ENCODE measurements at places on chromosomes 12 and 14. TPM values are rescaled to one million over a fixed set of nuclear protein-coding genes. Genes with fewer than 3 reads are reported as not detected.

GRCh38 chr14:67722293-67722692, 20.6 kb downstream of the RDH12 start:
- no peak overlapping the region for H3K27ac ChIP-seq
- H3K27me3 ChIP-seq = peaks cover 22% of the 10 kb centered on the region

DNA sequence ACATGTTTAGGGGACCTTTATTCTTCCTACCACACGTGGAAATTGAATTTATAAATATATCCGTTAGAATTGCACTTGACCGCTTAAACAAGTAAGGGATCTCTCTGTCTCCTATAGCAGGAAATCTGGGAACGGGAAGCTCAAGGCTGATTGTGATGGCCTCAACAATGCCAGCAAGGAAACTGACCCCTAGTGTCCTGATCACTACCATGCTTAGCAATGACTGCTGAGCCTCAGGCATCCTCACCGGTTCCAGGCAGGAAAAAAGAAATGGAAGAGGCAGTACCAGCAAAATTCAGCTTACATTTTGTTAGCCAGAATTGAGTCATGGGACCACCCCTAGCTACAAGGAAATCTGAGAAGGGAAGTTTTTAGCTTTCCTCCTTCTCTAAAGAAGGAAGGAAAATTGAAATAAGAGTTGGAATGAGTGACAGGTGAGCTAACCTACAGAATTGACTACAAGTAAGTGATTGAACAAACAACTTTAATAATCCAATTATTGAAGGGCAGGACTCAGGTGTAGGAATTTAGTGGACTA, 43.9 kb upstream of the AMN1 start:
- H3K4me3 ChIP-seq = no peak overlapping the region
- no peak for DNase-seq
- H3K27me3 ChIP-seq = no peaks in the 10 kb centered on the region
- H3K27ac ChIP-seq = no peak overlapping the region
- peaks cover 3% of the 10 kb centered on the region for H3K36me3 ChIP-seq
- H3K4me1 ChIP-seq = peaks cover 15% of the 10 kb centered on the region

A2ML1 gene
- not detected for total RNA-seq

GRCh38 chr12:65278576-65279368, at the start of gene MSRB3:
Gene MSRB3 (plus strand): TSS chr12:65278683. CDS start chr12:65308580, 29,897 bp downstream.
- no peaks in the 10 kb centered on the region for H3K4me1 ChIP-seq
- peak within 1 kb of the TSS; percentile 60 for H3K4me3 ChIP-seq
- H3K27ac ChIP-seq = no peak within 1 kb of the TSS

GRCh38 chr14:22497144-22497423, 91.9 kb downstream of the DAD1 start:
- peaks cover 82% of the 10 kb centered on the region for H3K36me3 ChIP-seq
- H3K27me3 ChIP-seq = no peaks in the 10 kb centered on the region
- H3K4me1 ChIP-seq = peaks cover 58% of the 10 kb centered on the region
- DNase-seq = no peak

- peak; percentile 37 for DNase-seq
- no peaks in the 10 kb centered on the region for H3K36me3 ChIP-seq
- no peak overlapping the region for H3K4me3 ChIP-seq
- peaks cover 2% of the 10 kb centered on the region for H3K27me3 ChIP-seq
- H3K27ac ChIP-seq = no peak overlapping the region
- no peaks in the 10 kb centered on the region for H3K4me1 ChIP-seq
Observed at GRCh38 chr14:90495357-90496276, 98.8 kb downstream of the CALM1 start.

DNA sequence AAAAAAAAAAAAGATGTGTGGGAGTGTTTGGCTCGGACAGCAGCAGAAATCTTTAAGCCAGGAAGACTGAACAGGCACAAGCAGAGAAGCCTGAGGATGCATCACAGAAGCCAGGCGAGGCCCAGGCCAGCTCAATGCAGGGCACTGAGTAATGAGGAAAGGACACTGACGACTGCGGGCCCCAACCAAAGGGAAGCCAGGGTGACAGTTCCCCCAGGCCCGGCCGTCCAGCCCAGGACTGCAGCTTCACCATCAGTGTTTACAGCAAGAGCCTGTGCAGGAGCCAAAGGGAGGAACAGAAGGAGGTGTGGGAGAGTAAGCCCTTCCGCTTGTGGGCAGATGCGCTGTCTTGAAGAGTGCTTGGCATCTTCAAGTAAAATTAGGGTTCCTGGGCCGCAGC, 205.3 kb upstream of the SFSWAP start:
- H3K4me3 ChIP-seq = no peak overlapping the region
- no peak overlapping the region for H3K27ac ChIP-seq
- H3K4me1 ChIP-seq = no peaks in the 10 kb centered on the region
- H3K36me3 ChIP-seq = no peaks in the 10 kb centered on the region
- H3K27me3 ChIP-seq = no peaks in the 10 kb centered on the region

DNA sequence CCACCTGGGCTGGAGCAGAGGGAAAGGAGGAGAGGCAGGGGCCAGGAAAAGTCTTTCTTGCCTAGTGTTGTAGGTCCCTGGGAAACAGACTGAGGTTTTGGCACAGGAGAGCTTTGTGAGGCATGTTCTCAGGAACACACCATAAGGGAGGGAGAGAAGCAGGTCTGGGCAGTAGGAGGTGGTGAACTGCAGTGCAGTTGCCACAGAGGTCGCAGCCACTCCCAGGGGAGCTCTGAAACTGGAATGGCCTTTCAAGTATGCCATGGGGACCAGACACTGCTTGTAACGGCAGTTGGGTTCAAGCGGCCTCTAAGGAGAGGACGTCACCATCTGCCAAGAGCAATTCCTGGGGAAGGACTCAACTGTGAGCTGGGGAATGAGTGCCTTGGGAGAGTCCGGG, 35.4 kb upstream of the NKX2-8 start:
- peaks cover 3% of the 10 kb centered on the region for H3K27me3 ChIP-seq
- no peak overlapping the region for H3K4me3 ChIP-seq
- DNase-seq = no peak
- no peak overlapping the region for H3K27ac ChIP-seq
- H3K4me1 ChIP-seq = no peaks in the 10 kb centered on the region
- no peaks in the 10 kb centered on the region for H3K36me3 ChIP-seq

TMEM233 gene
- total RNA-seq = not detected
